AG04449 (cell line): ENCODE measurements at places on chromosomes 7 and 10.

DNA sequence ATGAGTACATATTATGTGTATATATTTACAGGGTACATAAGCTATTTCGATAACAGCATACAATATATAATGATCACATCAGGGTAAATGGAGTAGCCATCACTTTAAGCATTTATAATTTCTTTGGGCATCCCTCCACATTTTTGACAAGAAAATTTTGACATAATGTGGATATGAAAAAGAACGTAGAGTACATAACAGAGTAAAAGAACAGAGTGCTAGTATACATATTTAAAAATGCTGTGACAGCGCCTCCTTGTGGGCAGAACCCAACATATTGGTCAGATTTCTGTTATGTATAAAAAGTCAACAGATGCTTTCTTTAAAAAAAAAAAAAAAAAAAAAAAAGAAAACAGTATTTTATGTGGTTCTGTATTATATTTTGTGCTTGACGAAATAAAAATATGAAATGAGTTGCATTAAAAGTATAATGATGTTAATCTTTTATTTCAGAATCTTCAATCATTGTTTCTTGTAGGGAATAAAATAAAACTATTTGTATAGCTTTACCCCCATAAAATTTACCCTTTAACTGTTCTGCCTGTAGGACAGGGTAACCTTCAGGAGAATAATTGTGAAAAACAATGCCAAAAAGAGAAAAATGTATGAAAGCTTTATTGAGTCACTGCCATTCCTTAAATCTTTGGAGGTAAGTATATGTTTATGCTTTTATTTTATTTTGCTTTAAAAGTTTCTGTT lies 18.3 kb upstream of the HBP1 start:
- DNase-seq, result no peak

- no peak for DNase-seq
Observed at GRCh38 chr7:115516341-115516740, 514.2 kb downstream of the TFEC start.

- DNase-seq, result no peak
Observed at GRCh38 chr10:4568731-4569130, 257.3 kb upstream of the AKR1E2 start.

- no peak for DNase-seq
Observed at GRCh38 chr10:70770001-70770400, 15.2 kb downstream of the TBATA start.

GRCh38 chr10:92848441-92849233 lies at the start of gene EXOC6:
TSS of gene EXOC6 (plus strand) at chr10:92848520. CDS start at chr10:92848534, 14 bp downstream.
- DNase-seq, result no peak

DNA sequence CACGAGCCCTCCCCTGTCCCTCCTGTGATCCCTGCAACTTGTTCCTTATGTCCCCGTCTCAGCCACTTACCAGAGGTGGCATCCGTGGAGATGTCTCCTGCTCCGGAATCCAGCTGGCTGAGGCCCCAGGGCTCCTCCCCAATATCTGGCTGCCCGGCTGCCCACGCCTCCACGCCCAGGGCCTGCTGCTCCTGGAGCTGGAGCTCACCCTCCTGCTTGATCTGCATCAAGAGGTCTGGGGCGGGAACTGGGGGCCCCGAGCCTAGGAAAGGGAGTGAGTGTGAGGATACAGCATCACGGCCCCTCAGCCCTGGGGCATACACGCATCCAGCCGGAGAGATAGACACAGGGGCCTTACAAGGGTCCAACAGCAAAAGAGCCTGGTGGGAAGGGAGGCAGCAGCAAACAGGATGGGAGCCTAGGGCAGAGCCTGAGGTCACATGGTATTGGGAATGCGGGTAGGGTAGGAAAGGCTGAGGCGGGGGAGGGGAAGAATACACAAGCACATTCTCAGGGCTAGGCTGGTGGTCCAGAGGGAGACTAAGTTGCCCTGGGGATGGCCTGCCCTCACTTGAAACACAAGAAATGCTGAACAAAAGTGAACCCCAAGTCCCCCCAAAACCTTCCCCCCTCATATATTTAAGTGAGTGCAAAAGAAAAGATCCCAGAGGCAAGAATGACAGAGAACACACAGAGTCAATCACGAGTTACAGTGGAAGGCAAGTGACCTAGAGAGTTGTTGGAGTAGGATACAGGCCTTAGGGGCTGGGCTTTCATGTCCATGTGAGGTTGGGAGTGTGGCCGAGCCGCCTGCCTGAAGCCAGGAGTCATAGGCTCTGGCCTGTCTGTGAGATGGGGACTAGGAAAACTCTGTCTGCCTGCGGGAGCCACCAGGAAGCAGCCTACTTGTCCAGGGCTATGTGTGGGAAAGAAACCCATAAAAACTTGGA lies 16.9 kb upstream of the ZNF777 start:
- no peak for DNase-seq

GRCh38 chr10:48496105-48496830 lies 108.6 kb downstream of the ARHGAP22 start:
- no peak for DNase-seq

GRCh38 chr7:4842319-4843064 lies 19.3 kb downstream of the PAPOLB start:
- DNase-seq, result no peak

GRCh38 chr7:39958038-39958437 lies 8.0 kb downstream of the CDK13 start:
- no peak for DNase-seq

- no peak for DNase-seq
Observed at GRCh38 chr10:114326795-114327194, 77.5 kb downstream of the AFAP1L2 start.

- no peak for DNase-seq
Observed at GRCh38 chr10:42928064-42928463, 145.5 kb downstream of the BMS1 start.

GRCh38 chr7:128035712-128036111 lies 4.5 kb upstream of the LRRC4 start:
- no peak for DNase-seq

DNA sequence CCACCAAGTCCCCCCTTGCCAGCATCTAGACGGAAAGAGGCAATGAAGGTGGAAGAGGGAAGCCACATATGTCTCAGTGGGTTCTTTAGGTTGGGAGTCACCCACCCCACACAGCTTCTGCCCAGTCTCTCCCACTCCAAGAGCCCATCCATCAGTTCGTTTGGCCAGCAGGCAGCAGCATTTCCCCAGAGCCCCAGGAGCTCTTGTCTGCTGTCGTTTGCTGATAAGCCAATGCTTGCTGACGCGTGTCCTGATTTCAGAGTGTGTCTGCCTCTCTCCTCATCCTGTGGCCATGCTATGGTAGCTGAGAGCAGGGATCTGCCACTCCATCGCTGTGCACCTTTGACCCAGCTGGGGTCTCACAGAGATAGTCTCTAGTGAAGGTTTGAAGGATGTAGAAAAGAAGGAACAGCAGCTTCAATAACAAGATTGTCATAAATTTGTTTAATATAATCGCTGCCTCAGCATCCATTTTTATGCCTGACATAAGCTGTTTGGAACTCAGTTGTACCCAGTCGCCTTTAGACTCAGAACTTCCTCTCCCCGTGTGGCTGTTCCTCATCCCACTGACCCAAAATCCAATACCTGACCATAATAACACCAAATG lies 39.4 kb upstream of the GDF10 start:
- no peak for DNase-seq
